CD4-positive, alpha-beta T cell (primary cell): ENCODE measurements at places on chromosomes 4 and X.

DNA sequence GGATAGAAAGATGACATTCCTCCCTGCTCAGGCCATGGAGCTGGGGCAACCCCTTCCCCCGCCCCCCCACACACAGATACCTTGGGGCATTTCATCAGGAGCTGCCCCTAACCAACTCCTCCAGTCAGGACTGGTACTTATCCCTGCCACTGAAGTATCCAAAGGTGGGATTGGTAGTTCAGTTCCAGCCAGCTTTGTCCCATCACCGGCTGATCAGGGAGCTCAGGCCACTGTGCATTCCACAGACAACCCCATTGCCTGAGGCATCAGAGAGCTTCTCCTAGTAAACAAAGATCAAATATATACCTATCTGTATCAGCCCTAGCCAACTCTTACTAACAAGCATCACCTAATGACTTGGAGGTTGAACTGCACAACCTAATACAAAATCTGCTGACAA, 218.2 kb upstream of the FMR1 start:
- no peak for DNase-seq

DNA sequence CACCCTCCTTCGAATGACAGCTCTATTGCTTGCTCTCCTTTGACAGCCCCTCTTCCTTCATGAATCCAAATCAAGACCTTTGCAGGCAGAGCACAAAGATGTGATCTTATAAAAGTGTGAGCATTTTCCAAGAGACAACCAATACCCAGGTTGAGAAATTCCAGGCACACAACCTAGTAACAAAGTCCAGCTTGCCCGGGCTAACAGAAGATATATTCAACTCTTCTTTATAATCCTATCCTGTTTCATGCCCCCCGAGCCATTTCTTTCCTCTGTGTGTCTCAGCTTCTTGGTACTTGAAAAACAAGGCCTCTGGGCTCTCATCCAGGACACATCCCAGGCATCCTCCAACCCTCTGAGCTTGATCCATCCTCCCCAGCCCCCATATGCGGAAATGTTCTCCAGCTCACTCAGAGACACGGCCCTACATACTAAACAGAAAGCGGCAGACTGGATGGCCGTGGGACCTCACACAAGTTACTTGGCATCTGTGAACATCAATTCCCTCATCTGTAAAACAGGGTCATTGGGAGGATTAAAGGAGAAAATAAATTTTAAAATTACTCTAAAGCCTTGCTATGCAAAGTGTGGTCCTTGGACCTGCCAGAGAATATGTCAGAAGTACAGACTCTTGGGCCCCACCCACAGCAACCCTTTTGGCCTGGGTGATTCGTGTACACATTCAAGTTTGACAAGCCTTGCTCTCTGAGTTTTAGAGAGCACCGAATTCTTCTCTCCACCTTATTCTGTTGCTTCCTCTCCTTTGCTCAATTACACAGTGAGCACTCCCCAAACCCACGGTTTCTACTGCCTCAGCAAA, 627.0 kb downstream of the BCOR start:
- DNase-seq, result no peak

GRCh38 chr4:153346563-153346962, 2.1 kb downstream of the MND1 start:
- DNase-seq, result no peak

DNA sequence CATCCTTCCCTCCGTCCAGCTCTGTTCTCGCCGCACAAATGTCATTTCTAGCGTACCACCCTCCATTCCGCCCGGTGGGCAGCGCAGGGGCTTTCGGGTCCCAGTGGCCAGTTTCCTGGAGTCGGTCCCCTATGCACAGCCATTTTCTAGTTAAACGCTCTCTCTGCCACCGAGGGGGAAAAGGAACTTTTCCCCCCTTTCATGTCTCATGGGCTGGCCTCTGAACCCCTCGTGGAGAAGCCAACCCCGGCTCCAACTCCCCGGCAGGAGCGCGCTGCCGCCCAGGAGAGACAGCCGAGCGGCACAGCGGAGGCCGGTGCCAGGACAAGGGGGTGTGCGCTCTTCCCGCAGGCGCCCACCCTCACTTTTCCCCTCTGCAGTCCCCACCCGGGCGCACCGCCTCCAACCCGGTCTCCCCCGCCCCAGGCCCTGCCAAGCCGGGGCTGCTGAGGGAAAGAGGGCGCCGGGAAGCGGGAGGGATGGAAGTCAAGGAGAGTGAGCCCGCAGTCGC, 662 bp downstream of the APBB2 start:
- no peak for DNase-seq

- DNase-seq, result no peak
Observed at GRCh38 chr4:148901075-148901705, 459.0 kb upstream of the NR3C2 start.

DNA sequence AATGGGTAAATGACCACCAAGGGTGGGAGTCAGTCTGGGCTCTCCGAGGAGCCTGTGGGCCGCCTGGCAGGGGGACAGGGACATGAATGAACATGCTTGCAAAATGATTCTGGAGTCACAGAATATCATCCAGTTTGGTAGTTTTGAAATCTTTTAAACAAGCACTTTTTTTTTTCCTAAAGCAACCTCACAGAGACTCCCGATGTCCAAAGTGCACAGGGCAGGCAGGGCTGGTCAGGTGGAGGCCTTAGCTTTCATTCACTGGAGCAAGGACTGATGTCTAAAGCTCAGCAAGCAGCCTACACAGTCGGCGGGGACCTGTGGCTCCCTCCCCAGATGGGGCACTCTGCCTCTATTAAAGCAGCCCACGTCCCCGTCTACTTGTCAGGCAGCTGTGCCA, 402.9 kb downstream of the PPP1R2C start:
- no peak for DNase-seq

DNA sequence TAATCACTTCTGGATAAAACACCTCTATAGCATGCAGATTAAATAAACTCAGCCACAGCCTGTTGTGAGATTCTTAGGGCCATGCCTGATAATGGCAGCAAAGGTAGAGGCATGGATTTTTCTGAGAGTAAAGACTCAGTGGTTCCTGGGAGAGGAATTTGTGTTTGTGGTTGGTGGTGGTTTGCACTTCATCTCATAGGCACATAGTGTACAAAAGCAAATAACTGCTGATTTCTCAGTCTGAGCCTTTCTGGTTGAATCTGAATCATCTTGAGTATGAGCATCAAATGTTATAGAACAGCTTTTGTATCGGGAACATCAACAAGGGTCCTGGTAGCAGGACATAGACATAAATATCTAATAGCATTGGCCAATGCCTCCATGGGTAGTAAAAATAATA, 274.3 kb downstream of the FRMPD4 start:
- DNase-seq, result no peak

- DNase-seq, result no peak
Observed at GRCh38 chr4:156732634-156733033, 239.0 kb downstream of the PDGFC start.
